ENCODE measurements at places on chromosomes 7 and 10. TPM values are rescaled to one million over a fixed set of nuclear protein-coding genes. Genes with fewer than 3 reads are reported as not detected.

DNA sequence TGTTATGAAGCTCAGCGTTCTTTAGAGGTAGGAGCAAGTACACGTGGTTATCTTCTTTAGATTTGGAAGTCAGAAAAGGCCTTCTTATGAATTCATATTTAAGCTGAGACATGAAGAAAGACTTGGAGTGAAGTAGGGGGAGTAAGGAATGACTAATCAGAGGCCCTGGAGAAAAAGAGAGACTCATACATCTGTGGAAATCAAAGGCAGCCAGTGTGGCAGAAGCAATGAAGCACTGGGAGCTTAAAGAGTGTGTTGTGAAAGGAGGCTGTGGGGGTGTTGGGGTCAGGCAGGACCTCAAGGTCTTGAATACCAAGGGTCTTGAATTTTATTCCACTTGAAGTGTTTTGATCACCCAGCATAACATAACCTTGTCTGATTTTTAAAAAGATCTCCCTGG, 35.7 kb upstream of the FGL2 start:
- peaks cover 19% of the 10 kb centered on the region for H3K4me1 ChIP-seq
- no peak for DNase-seq
- H3K36me3 ChIP-seq = peaks cover 6% of the 10 kb centered on the region
- H3K27ac ChIP-seq = no peak overlapping the region
- H3K27me3 ChIP-seq = peaks cover 4% of the 10 kb centered on the region
- no peak overlapping the region for H3K4me3 ChIP-seq

- H3K36me3 ChIP-seq = no peaks in the 10 kb centered on the region
- H3K27ac ChIP-seq = no peak overlapping the region
- no peak for DNase-seq
Observed at GRCh38 chr7:71868797-71869196, 543.3 kb downstream of the CALN1 start.

Gene FXYD4
- not detected for total RNA-seq

Gene ANKRD61
- total RNA-seq = 0.25 TPM

DNA sequence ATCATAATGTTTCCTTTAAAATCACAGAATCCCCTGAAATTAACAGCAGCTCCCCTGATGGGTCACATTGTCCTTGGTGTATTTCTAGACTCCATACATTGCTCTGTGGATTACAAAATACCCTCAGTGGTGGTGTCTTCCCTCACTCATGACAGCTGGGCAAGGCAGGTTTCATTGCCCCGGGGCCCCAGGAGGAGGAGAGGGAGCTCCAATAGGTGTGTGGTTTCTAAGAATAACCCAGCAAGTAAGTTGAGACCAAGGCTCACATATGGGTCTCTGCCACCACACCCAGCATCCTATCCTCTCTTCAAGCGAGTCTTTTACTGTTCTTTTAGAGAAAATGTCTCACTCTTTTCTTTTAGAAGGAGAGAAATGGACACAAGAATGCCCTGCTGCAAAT, 63.6 kb downstream of the PKD1L1 start:
- H3K36me3 ChIP-seq = no peaks in the 10 kb centered on the region
- H3K4me1 ChIP-seq = no peaks in the 10 kb centered on the region
- DNase-seq = no peak
- no peak overlapping the region for H3K4me3 ChIP-seq
- no peak overlapping the region for H3K27ac ChIP-seq
- peaks cover 6% of the 10 kb centered on the region for H3K27me3 ChIP-seq

All from activated T-helper 2 cell treated with anti-CD3 and anti-CD28 coated beads, Interferon-gamma antibody, Interleukin-2, Interleukin-4, amounts not matched to agents 10 μg/mL and 5 μg/mL and 100 μg/mL, durations not matched to agents 14 hours and 24 hours and 36 hours (primary cell).